Neuronal stem cell (in vitro differentiated cells): ENCODE measurements at places on chromosomes 5 and 9.

DNA sequence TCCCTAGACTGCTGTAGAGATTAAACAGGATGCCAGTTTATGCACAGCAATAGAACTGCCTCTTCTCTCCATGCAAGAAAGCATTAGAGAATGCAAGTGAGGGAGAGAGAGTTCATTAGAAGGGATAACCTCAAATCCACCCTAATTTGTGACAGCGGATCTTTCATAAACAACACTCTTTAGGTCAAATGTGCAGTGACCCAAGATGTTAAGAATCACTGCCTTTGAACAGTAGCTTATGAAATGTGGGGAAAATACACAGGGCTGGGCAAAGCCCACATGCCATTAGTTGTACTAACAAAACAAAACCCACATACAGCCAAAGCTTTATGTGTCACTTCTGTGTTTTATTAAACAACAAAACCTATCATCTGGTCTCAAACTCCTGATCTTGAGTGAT is 36.2 kb upstream of the POU4F3 start:
- no peak for DNase-seq

- DNase-seq: no peak
These were observed 31.3 kb upstream of the SMU1 start for GRCh38 chr9:33107762-33108161.

- no peak for DNase-seq
These were observed 29.2 kb downstream of the CEP72 start for GRCh38 chr5:641331-641765.

DNA sequence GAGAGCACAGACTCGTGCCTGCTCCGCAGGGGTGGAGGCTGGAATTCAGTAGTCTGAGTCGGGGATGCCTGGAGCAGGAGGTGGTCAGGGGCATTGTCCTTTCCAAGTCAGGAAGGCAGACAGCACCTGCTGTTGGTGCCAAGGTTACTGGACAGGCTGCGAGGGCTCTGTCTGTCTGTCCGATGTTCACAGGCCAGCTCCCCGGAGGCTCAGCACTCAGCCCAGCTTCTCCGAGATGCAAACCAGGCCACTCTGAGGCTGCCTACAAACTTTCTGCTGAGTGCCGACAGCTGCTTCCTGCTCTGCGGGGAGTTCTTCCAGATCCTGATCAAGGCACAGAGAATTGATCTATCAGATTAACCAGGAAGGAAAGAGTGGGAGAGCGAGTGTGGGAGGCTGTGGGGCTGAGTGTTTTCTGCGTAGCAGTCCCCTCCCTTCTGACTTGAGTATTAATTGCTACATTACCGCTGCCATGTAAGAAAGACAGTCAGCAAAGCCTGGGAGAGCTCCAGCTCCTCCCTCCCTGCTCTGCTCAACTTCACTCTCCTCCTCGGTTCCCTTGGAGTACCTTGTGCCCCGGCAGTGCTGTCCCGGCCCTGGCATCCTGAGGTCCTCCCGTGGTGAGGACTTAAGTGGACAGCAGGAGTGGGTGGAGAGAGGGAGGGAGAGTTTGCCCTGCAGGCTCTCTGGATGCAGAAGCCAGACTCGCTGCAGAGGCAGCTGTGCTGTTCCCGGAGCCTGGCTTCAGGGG is 36.0 kb downstream of the KCNMB1 start:
- DNase-seq: no peak

- no peak for DNase-seq
These were observed 6.9 kb downstream of the MRPS27 start for GRCh38 chr5:72313141-72313540.

GRCh38 chr9:20563917-20564316 is 58.4 kb downstream of the MLLT3 start:
- no peak for DNase-seq

DNA sequence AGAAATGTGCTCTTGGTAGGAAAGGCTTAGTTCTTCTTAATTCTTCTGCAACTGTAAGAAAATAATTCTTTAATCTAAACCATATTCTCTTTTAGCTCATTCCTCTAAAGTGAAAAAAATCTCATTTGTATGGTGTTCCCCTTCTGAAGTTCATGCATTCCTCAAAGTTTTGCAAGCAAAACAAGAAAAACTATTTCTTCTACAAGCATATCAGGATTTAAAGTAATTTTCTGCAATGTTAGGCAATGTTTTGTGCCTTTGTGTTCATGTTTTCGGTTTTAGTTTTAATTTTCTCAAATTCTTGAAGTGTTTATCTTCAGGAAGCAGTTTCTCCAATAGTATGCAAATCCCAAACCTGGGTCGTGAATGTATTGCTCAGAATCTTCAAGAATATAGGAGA is 12.7 kb upstream of the GPR21 start:
- DNase-seq: no peak

GRCh38 chr5:157610990-157611389 is 35.4 kb upstream of the ADAM19 start:
- no peak for DNase-seq

GRCh38 chr5:23013395-23013998 is 160.4 kb upstream of the CDH12 start:
- DNase-seq: no peak

GRCh38 chr9:93003552-93004407 is 54.7 kb upstream of the SUSD3 start:
- no peak for DNase-seq

- DNase-seq: no peak
These were observed 9.3 kb upstream of the RNF145 start for GRCh38 chr5:159218595-159219023.

- DNase-seq: no peak
These were observed 191.7 kb downstream of the FSTL4 start for GRCh38 chr5:133420440-133421301.

DNA sequence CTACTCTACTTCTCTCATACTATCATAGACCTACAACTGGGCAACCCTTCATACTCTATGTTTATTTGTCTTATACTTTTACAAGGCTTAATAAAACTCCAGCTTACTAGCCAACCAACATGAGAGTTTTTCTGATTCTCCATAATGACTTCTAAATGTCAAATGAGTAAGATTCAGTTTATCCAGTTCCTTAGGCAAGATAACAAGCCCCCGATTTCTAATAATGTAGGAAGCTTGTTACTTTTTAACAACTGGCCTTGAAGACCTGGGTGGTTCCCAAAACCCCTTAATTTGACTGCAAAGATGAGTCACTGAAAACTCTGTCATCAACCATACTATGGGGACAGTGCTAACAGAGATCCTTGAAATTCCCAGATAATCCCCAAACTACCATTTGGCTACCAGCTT is 294.6 kb upstream of the ACTBL2 start:
- no peak for DNase-seq

DNA sequence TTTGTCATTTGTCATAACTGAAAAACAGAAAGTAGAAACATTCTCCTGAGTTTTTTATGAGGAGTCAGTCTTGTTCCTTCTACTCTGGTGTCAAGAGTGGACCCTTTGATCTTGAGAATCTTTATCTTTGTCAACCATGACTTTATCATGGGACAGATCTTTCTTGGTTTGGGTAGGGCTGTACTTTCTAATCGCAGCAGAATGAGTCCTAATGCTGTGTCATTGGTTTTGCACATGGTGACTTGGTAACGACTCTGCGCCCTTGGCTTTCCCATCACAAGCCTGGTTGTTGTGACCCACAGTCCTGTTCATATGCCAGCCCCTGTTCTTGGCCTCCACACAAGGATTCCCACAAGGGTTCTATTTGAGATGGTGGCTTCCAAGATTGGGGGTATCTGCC is 45.6 kb downstream of the AOPEP start:
- DNase-seq: no peak

GRCh38 chr9:90025816-90026215 is 421.0 kb downstream of the GADD45G start:
- no peak for DNase-seq

GRCh38 chr5:82812575-82812974 is 264.6 kb downstream of the TMEM167A start:
- no peak for DNase-seq

GRCh38 chr5:145975361-145976066 is 39.1 kb downstream of the SH3RF2 start:
- no peak for DNase-seq

DNA sequence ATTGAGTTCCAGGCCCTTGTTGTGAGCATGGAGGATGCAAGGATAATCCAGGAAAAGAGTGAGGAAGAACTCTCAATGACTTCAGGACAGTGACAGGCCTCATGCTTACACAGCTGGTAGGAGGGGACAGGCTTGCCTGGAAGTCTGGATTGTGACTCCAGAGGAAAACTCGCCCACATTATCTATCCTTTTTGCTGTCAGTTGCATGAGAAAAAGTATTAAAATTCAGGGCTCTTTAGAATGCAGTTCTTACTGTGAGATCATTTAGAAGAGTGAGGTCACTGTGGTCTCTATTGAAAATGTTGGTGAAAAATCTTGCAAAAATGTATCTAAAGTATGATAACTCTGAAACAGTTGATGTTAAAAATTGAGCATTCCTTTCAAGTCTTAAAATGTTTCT is 30.5 kb downstream of the NTRK2 start:
- DNase-seq: no peak

DNA sequence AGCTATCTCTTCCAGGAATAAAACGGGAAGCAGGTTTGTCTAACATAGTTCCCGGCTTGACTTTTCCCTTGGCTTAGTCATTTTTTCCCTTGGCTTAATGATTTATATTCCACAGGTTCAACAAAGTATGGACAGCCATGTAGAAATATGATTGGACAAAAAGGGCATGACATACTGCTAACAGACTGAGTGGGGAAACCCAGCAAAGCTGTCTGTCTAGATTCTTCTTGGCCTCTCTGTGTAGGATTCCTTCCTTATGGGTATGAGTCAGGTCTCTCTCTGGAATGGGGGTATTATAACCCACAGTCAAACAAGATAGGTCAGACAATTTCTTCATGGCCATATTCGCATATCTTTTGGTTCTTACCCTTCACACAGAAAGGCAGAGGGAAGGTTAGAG is 5.7 kb upstream of the MTAP start:
- no peak for DNase-seq

DNA sequence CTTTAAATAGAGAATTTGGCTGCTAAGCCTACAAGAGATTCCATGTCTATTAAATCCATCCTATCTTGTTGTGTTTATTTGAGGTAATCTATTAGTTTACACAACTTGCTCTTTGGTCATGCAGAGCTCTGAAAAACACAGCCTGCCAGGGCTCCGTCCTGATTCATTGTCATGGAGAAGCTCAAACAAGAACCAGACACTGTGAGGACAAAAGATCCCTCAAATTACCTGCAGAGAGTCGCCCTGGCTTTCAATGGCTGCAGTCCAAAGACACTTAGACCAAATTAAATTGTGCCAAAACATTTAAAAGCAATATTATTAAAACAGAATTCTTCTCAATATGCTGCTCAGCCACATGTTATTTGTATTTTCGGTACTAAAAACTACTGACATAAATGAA is 60.1 kb downstream of the CDH18 start:
- peak; percentile 11 for DNase-seq

DNA sequence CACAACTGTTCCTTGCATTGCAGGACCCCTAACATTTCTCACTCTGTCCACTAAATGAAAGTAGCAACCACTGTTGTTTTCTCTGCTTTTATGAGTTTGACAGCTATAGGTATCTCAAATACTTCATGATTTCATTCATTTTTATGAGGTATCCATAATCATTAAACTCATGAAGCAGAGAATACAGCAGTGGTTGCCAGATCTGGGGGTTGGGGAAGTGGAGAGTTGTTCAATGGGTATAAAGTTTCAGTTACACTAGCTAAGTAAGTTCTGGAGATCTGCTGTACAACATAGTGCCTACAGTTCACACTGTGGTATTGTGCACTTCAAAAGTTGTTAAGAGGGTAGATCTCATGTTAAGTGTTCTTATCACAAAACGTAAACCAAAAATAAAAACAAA is 23.4 kb upstream of the CAMK4 start:
- DNase-seq: no peak
